ENCODE measurements at places on chromosomes 4 and X.

- no peak for DNase-seq
Observed at GRCh38 chr4:57040510-57040909, 61.8 kb downstream of the POLR2B start.

- DNase-seq = no peak
Observed at GRCh38 chrX:55816023-55816422, 98.5 kb downstream of the RRAGB start.

- no peak for DNase-seq
Observed at GRCh38 chrX:40151211-40152172, 53.7 kb upstream of the BCOR start.

GRCh38 chr4:156983366-156983765 is 11.8 kb upstream of the PDGFC start:
- DNase-seq = no peak

DNA sequence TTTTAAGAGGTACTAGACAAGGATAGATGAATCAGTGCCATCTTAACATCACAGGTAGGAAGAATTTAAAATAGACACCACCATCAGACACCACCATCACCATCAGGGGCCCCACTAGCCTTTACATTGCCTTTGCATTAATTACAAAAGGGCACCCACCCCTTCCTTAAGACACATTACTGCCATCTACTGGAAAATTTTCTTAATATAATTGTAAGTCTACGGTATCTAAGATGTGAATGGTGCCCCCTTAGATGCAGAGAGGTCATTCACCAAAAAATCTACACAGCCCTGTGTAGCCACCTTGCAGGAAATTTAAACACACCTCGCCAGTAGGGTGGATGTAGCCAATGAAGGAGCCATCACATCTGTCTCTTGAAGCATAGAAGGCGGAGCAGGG is 184.1 kb downstream of the MID1IP1 start:
- no peak for DNase-seq

GRCh38 chr4:135184715-135185114 is 983.1 kb upstream of the PABPC4L start:
- no peak for DNase-seq

DNA sequence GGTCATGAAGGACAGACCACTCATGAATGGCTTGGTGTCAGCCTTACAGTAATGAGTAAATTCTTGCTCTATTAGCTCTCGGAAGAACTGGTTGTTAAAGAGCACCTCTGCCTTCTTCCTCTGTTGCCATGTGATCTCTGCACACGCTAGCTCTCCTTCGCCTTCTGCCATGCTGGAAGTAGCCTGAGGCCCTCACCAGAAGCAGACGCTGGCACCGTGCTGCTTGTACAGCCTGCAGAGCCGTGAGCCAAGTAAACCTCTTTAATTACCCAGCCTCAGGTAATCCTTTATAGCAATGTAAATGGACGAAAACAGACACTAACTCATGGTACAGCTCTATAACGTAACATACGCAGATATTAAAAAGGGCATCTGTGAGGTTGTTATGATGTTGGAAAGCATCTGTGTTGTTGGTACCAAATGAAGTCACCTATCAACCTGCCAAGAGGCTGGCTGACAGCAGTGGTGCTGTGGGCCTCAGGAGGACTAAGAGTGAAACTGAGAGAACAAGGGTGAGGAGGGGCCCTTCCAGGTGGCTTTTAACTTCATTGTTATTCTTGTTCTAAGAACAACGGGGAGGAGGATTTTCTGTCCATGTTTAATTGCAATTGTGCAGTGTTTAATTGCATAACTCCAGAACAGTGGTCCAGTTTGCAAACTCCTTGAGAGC is 69.2 kb downstream of the CRMP1 start:
- DNase-seq = no peak

DNA sequence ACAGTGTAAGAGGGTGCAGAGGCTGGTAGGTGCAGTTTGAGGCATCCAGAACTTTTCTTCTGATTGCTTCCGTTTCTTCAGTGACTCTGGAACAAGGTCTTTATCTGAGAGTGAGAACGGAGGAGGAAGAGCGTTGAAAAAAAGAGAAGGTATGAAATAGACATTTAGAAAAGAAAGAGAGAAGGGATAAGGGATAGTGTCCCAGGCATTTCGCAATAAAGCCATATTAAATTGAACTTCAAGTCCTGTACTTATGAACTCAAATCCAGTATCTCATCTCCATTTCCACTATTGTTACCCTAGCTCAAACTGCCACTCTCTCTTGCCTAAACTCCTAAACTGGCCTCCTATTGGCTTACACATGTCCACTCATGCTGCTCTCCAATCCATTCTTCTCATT is 36.7 kb downstream of the NPY2R start:
- DNase-seq = no peak

DNA sequence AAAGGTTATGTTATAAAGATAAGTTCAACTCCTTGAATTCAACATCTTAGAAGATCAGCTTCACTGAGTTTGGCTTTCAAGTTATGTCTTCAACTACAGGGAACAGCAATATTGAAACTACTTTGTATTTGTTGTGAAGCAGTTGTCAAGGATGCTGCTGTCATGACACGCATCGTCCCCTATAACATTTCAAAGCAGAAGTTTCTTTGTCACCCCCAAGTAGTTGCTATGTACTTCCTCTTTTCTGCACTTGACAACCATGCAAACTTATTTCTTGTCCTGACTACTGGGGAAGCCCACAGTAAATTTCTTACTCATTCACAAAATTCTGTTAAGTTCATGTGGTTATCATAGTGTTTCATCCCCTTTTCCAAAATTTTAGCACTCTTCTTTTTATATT is 14.3 kb downstream of the ANTXR2 start:
- peak; percentile 35 for DNase-seq

GRCh38 chrX:137563681-137564651 is 2.0 kb upstream of the ZIC3 start:
- DNase-seq = no peak

- DNase-seq = no peak
Observed at GRCh38 chr4:25972984-25973745, 59.1 kb downstream of the SMIM20 start.

GRCh38 chrX:72714478-72714916 is 391 bp upstream of the PHKA1 start:
- DNase-seq = no peak

DNA sequence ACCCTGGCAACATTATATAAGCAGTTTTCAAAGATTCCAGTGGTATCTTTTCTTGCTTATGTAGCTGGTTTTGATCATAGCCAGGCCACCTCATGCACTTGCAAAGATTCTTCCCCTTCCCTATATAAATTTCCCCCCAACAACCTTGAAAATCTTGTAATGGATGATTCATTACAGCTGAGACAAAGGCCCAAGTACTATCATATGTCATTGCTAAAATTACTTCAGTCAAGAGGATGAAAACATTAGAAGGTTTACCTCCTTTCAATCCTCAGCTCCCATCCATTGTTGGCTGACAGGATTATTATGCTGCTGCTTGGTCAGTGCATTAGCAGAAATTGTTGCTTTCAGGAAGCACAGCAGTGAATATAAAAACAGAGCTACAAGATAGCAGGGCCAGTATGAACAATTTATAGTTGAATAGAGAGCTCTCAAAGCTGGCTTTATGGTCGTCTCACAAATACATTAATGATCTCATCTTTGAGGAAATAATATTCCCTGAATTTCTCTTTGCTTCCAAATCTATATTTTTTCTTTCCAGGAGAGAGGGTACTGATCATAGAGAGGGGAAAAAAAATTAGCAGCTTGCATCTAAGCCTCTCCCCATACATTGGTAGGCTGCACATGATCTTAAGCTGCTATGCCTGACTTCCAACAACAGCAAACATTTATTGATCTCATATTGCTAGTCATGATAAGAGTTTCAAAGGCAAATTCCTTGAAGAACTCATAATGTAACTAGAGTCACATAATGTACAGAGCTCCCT is 7.7 kb upstream of the ARHGEF38 start:
- DNase-seq = no peak

DNA sequence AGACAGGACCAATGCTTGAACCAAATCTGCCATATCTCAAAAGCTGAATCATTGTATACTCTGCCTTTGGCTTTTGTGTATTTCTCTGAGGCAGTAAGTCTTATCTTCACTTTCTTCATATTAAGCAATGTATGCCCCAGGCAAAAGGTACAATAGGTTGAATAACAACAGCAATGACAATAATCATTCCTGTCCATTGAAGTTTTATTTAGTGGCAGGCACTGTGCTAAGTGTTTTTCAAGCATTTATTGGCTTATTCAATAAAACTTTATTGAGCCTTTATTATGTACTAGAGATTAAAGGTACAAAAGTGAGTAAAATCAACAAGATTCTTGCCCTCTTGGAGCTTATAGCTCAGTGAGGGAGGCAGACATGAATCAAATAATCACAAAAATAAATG is 8.2 kb upstream of the CASK start:
- DNase-seq = no peak

GRCh38 chr4:186954509-186954908 is 230.9 kb upstream of the FAT1 start:
- DNase-seq = no peak

DNA sequence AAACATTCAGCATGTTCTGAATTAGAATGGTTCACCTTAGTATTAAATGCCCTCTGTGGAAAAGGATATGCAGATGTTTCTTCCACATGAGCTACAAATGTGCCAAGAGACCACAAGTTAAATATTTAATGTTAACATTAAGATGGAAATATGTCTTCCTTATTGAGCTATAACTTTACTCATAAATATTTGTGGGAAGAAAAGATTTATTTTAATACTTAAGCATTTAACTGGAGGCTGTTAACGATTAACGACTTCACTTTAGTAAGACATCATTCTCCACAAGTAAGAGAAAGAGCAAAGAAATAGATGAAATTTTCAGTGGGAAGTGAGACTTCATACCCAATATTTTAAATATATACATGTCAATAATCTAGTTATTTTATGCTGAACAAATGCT is 1046.0 kb upstream of the GRID2 start:
- DNase-seq = no peak

GRCh38 chr4:87017580-87018342 is 83.0 kb downstream of the AFF1 start:
- no peak for DNase-seq

GRCh38 chr4:15158406-15159091 is 156.3 kb downstream of the CPEB2 start:
- DNase-seq = no peak

All from activated naive CD4-positive, alpha-beta T cell treated with Interleukin-2 at 50 U/mL for 16 hours (primary cell).